Tibial nerve (tissue), 4 donors: ENCODE measurements at places on chromosomes 5 and 9. TPM values are rescaled to one million over a fixed set of nuclear protein-coding genes. Genes with fewer than 3 reads are reported as not detected.

- DNase-seq = no peak
Measured at GRCh38 chr5:175609526-175609925, 48.3 kb upstream of the HRH2 start.

GRCh38 chr9:101427358-101427757 is 8.2 kb downstream of the ALDOB start:
- DNase-seq = no peak

GRCh38 chr5:172293054-172293744 is 9.6 kb upstream of the UBTD2 start:
- DNase-seq = no peak

DNA sequence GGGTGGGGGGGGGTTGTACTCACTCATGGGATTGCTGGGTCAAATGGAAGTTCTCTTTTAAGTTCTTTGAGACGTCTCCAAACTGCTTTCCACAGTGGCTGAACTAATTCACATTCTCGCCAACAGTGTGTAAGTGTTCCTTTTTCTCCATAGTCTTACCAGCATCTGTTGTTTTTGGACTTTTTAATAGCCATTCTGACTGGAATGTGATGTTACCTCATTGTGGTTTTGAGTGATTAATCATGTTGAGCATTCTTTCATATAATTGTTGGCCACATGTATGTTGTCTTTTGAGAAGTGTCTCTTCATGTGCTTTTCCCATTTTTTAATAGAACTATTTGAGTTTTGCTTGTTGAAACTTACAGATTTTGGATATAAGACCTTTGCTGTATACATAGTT is 94.9 kb upstream of the PLPPR1 start:
- no peak for DNase-seq

GRCh38 chr9:114386886-114387679 is 699 bp downstream of the AKNA start:
- DNase-seq = no peak

DNA sequence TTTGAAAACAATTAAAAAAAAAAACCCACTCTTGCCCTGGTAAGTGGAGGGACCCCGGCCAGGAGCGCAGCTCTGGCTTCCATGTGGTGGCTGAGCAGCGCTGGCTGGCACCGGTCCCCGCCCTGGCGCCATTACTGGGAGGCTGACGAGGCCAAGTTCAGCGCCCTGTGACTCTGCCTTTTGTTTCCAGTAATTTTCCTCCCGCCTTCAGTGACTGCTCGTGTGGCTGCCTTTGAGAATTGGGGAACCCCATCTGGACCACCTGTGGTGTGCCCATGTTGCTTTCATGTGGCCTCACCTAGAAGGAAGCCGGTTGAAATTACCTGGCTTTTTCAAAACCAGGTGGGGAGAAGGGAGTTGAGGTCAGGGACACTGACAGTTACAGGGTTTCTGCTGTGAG is 136.1 kb downstream of the GAPVD1 start:
- no peak for DNase-seq

DNA sequence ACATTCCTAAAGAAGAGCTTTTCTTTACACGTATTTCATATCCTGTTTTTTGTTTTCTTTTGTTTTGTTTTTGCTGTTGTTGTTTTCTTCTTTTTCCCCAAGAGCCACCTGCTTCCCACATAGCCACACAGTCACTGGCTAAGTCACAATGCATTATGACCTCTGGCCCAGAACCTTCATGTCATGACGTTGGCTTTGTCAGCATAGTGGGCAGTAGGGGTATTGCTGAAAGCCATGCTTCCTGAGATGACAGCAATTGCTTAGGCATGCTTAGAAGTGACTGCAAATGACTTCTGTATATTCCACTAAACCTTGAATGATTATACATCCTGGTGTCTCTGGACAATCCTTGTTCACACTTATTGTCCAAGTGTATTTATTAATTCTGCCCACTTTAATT is 375.8 kb downstream of the TAF11L14 start:
- no peak for DNase-seq

GRCh38 chr5:147049764-147050163 is 171.2 kb upstream of the PPP2R2B start:
- DNase-seq = no peak

- no peak for DNase-seq
Measured at GRCh38 chr9:129394061-129394885, 216.2 kb upstream of the IER5L start.

DNA sequence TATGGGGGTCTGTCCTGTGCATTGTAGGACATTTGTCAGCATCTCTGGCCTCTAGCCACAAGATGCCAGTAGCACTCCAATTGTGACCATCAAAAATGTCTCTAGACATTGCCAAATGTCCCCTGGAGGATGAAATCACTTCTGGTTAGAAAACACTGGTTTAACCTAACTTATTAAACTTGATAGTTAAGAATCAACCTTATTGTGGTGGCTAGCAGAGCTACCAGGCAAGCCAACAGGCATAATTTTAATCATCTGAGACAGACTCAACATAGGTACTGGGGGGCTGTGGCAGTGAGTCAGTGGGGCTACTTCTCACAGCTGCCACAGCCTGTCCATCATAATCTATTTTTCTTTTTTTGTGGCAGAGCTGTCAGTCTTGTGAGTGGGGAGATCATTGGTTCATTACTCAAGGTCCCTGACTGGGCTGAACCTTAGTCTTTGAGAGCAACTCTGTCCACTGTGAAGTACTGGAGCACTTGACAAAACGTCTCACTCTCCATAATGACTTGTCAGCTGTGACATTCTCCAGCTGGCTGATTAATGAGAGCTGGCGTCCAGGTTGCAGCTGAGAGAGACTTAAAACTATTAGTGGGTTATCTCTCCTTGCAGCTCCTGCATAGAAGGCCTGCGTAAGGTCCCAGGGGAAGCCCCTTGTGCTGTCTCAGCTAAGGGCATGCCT is 107.9 kb downstream of the DCP2 start:
- DNase-seq = no peak

DNA sequence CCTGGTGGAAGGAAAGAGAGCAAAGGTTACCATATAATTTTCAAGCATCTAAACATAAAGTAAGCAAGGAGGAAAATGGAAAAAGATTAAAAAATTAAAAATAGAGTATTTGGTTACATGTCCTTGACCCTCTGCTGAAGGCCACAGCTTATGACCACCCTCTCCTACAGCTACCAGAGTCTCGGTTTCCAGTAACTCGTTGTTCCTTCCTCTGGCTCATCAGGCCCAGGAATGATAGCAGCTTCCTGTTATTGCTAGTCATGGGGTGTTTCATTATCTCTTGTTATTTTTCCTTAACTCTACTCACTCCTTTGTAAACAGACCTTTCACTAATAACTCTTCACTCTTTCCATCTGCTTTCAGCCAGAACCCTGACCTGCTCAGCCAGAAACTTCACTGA is 102.2 kb downstream of the YTHDC2 start:
- no peak for DNase-seq

DNA sequence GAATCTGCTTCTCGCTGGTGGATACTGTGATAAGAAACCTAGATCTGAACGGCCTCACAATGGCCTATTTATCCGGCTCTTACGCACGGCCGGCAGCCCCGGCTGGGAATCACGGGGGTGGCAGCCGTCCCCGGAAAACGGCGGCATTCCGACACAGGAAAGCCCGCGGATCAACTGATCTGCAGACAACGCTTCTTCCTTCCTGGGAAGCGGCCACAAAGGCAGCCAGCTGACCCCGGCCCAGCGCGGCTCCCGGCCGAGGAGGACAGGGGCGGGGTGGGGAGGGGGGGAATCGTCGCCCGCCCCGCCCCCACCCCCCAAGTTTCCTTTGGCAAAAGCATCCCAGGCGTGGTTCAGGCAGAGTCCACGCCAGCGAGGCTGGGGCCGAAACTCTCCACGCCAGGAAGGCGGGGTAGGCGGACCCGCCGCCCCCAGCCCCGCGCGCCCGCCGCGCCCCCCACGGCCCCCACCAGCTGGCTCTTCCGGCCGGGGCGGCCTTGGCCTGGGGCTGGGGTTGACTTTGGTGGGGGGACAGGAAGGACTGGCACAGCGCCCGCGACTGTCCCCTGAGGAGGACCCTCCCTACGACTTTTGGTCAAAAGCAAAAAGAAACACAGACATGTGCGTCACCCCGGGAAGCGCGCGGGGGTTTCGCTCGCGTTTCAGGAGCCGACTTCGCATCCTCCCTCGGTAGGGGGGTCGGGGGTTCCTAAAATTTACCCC is 247.7 kb upstream of the ANKRD55 start:
- DNase-seq = peak; percentile 58

DNA sequence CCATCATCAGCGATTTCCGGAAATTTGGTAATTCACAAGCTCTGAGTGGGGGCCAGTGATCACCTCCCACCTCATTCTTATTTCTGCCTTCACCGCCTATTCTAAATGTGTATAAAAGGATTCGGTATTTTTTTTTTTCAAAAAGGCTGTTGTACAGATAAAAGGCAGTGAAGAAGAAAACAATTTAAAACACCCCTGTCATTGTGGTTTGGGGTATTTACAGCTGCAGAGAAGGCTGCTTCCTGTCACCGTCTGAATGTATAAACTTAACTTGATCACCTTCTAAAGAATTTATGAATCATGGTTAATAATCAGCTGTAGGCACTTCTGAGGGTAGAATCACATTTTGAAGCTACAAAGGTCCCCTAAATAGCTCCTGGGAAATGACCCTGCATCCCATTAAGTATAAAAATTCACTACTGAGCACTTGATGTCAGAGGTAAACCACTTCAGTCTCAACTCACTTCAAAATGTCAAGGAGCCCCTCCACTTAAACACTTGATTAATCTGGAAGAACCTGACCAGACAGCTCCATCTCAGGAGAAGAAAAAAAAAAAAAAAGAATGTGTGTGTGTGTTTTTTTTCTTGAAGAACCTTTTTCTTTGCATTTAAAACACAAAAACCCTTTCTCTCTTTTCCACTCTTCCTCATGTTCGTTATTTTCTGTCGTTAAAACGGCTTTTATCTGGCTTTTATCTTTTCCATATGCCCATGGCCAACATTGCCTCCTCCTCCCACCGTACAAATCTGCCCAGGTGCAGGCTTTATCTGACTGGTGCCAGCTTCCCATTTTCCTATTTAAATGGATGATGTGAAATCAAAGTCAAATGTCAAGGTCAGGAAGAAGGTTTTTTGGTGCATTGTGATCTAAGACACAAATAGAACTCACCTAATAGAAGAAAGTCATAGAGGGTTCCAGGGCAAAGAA is 291.2 kb downstream of the IRX1 start:
- no peak for DNase-seq

- DNase-seq = no peak
Measured at GRCh38 chr5:136768457-136768856, 403.1 kb upstream of the TRPC7 start.

- DNase-seq = peak; percentile 75
Measured at GRCh38 chr5:139660923-139661814, 13.0 kb downstream of the CXXC5 start.

DNA sequence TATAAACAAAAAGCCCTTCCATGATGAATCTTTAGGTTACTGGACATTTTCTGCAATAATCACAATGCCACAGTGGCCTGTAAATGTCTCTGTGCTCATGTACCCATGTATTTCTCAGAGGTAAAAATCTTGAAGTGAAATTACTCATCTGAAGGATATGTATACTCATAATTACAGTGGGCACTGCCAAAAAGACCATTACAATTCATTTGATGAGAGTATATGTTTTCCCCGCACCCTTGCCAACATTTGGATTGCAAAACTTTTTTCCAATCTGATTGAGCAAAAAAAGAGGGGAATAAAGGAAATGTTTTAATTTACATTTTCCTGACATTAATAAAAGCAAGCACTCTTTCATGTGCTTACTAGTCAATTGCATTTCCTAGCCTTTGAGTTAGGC is 110.5 kb downstream of the EPB41L4A start:
- DNase-seq = no peak

- DNase-seq = no peak
Measured at GRCh38 chr5:67887748-67888161, 327.8 kb upstream of the PIK3R1 start.

- no peak for DNase-seq
Measured at GRCh38 chr9:100465761-100466160, 7.2 kb upstream of the TMEFF1 start.

- DNase-seq = no peak
Measured at GRCh38 chr9:18675973-18676372, 202.0 kb downstream of the ADAMTSL1 start.

- DNase-seq = peak; percentile 53
Measured at GRCh38 chr5:135393229-135393628, 5.8 kb downstream of the MACROH2A1 start.

GRCh38 chr5:36570301-36571095 is 35.9 kb upstream of the SLC1A3 start:
- no peak for DNase-seq

P4HA2 gene
- 26.9 TPM for total RNA-seq

CDHR2 gene
- not detected for total RNA-seq

KCNMB1 gene
- total RNA-seq = 1.2 TPM

RLN2 gene
- not detected for total RNA-seq

UGT3A1 gene
- not detected for total RNA-seq

SLC2A8 gene
- total RNA-seq = 31.4 TPM

MZB1 gene
- total RNA-seq = not detected

FAM169A gene
- total RNA-seq = 11.7 TPM

GLRX gene
- 15.3 TPM for total RNA-seq
